Keratinocyte (primary cell): ENCODE measurements at places on chromosomes 13 and 19. TPM values are rescaled to one million over a fixed set of nuclear protein-coding genes. Genes with fewer than 3 reads are reported as not detected.
A peak's percentile ranks its signal among the peaks of the same experiment; 100 is the strongest.

GRCh38 chr19:49971991-49972411 lies 11.0 kb upstream of the SIGLEC11 start:
- no peak for DNase-seq

- DNase-seq: no peak
Measured at GRCh38 chr19:32165750-32166149, 179.7 kb upstream of the ZNF507 start.

- DNase-seq: no peak
Measured at GRCh38 chr19:34787059-34787824, 14.2 kb upstream of the ZNF599 start.

DNA sequence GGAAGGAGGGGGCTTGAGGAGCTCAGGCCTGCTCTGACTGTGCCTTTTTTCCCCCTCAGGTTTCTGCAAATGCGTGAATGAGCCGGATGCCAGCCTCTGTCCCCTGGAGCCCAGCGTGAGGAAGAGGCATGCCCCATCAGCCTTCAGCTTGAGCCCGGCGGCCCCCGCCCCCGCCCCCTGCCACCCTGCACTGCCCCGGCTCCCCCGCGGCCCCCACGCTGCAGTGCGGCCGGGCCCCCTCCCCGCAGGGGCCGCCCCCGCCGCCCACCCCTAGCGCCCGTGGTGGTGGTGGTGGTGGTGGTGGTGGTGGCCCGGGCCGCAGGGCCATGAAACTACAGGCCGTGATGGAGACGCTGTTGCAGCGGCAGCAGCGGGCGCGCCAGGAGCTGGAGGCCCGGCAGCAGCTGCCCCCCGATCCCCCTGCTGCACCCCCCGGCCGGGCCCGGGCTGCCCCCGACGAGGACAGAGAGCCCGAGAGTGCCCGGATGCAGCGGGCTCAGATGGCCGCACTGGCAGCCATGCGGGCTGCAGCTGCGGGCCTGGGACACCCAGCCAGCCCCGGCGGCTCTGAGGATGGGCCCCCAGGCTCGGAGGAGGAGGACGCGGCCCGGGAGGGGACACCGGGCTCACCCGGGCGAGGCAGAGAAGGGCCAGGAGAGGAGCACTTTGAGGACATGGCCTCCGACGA lies 3.5 kb downstream of the ARID3A start:
- DNase-seq: no peak

GRCh38 chr13:102580552-102581169 lies 16.1 kb upstream of the TPP2 start:
- DNase-seq: no peak

DNA sequence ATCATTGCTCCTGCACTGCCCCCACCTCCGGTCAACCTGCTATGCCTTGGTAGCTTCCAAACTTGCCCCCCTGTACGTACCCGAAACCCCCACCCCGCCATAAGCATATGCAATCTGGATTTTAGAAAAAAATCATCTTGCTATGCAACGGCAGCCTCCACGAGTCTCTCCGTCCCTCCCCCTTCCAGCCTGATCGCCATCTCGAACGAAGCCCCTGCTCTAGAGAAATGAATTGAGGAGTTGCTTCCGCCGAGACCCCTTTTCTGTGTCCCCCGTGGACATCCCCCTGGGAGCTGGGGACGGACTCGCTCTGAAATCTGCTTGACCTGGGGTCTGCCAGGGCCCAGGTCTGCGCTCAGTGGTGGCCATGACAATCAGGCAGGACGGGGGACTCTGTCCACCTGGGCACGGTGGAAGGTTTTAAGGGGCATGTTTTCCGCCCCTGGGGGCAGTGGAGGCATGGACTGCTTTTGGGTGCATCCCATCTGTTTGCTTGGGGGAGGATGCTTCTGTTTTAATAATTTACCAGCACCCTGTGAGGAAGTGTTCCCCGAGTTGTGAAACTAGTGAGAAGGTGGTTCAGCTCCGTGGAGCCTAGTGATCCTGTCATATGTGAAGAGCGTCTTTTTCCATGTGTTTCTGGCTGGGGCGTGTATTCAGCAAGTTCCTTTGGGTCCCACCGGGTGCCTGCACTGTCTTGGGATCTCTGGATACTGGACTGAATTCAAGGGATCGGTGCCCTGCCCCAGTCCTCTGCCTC lies 1.0 kb downstream of the KDM4B start:
- DNase-seq: no peak

DNA sequence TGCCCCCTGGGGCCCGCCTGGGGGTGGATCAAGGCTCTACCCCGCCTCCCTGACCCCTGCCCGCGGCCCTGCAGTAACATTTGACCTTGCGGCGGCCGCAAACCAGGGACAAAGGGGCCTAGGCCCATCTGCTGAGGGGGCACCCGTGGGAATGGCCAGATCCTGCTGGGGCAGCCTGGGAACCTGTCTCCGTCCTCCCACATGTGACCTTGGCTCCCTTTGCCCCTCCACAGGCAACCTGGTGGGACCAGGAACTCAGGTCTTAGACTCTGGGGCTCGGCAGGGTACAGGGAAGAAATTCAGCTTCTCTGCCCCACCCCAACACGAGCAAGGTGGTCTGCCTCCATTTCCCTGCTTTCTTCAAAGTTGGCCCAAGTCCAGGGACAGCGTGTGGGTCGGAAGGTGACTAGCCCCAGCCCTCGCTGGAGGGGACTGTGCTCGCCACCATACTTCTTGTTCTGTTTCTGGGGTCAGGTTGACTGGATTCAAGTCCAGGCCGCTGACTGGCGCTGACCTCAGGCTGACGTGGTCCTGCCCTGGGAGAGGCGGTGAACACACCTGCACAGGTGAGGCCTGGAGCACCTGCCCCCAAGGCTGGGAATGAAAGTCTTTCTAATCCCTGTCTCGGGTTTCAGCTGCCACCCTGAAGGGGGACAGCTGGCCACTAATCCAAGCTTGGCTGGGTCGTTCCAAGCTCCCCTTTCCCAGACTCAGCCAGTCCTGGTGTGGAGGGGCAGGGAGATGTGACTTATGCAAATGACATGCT lies 2.5 kb upstream of the NR2F6 start:
- peak; percentile 54 for DNase-seq

GRCh38 chr13:104295537-104295936 lies 1229.3 kb upstream of the SLC10A2 start:
- DNase-seq: no peak

- no peak for DNase-seq
Measured at GRCh38 chr19:35437406-35437951, 10.6 kb upstream of the FFAR2 start.

GRCh38 chr13:90362707-90363106 lies 984.8 kb upstream of the MIR17HG start:
- DNase-seq: no peak

DNA sequence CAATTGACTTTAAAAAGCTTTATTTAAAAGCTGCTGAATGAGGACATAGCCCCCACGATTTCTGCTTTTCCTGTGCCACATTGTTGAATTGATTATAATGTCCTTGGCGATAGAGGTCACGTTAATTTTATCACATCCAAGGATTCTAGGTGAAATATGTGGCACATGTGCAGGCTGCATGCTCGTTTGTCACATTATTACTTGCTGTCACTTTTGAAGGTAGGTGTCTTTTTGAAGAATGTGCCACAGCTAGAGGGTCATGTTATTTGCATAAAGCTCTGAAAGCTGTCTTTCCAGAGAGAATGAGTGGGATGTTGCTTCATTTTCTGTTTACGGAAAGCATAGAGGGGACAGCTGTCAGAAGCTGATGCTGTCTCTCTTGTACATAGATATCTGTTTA lies 927.6 kb upstream of the ATXN8OS start:
- no peak for DNase-seq

GRCh38 chr19:9070066-9070465 lies 16.8 kb upstream of the OR1M1 start:
- DNase-seq: no peak

DNA sequence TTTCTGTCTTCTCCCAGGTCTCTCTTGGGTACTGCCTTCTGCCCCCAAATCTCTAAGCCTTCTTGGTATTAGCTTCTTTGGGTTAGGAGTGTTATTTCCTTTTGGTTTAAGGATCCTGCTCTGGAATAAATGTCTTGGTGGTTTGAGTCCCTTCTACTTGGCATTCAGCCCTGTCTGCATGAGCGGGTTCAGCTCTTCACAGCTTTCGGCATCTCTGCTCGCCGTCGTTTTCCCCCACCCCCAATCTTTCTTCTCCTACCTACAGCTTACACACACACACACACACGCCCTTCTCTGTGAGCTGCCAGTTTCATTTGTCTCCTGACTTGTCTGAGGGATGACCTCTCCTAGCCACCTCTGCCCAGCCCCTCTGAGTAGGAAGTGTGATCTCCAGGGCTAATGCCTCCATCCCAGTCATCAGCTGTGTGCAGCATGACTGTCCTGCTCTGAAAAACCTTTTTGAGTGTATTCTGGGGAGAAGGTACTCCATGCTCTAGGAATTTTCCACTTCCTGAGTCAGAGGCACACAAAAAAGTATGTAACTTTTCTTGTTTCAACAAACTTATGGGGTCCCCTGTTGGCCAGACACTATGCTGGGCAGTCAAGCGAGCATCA lies 4.7 kb downstream of the CNOT3 start:
- DNase-seq: no peak

DNA sequence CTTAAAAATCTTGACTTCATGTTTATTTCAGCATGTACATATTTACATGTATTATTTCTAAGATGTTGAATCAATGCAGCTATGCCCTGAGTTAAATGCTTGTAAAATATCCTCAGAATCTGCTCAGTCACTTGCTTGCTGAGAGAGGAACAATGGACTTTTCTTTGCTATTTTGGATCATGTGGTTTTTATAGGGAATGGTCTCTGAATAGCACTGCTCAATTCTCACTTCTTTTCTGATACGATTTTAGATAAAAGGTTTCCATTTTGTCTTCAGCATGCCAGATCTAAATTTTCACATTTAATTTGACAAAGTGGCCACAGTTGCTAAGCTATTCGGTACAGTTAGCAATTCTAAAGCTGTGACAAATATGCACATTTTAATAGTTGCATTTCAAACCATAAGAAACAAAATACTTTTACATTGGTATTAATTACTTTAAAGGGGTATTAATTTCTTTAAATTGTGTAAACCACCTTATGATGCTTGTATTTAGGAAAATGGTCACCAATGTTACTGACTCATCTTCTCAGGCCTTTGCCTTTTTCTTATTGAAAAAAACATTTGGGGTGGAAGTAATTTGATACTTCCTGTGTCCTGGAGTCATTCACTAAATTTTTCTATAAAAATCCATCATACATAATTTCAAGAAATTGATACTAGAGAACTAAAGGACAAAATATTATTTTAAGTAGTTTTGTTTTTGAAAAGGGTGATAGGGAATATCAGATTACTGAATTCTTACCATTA lies 113.5 kb downstream of the MYO16 start:
- DNase-seq: no peak

DNA sequence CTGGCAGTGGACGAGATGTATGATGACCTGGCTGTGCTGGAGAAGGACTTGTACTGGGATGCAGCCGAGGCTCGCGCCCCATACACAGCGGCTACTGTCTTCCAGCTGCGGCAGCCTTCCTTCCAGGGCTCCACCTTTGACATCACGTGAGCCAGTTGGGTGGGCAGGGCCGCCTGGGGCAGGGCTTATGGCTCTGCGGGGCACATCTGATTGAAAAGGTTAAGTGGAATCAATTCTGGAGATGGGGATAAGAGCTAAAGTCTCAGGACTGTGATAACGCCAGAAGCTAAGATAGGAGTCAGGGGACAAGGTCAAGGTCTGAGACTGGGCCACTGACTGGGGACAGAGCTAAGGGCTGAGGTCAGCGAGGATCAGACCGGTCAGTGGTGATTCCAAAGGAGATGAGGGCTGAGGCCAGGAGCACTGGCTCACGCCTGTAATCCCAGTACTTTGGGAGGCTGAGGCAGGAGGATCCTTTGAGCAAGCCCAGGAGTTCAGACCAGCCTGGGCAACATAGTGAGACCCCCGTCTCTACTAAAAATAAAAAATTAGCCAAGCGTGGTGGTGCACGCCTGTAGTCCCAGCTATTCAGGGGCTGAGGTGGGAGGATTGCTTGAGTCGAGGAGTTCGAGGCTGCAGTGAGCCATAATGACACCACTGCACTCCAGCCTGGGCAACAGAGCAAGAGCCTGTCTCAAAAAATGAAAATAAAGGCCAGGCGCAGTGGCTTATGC lies 4.7 kb downstream of the BEST2 start:
- DNase-seq: no peak

DNA sequence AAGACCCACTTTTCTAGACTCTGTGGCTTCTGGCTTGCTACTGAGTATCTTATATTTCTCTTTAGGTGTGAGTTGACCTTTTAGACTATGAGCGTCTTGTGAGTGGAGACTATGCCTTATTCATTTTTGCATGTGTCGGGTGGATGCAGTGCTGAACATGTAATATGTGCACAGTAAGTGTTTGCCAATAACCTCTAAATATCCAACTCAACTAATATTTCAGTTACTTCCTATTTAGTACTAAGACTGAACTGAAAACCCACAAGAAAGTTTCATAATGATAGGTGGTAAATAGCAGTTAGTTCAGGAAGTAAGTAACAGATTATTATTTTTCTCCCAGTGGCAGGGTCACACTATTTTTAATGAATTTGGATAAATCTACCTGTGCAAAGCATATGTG lies 269.3 kb downstream of the KCNRG start:
- no peak for DNase-seq

GRCh38 chr19:51786646-51787494 lies 8.1 kb upstream of the FPR3 start:
- no peak for DNase-seq

DNA sequence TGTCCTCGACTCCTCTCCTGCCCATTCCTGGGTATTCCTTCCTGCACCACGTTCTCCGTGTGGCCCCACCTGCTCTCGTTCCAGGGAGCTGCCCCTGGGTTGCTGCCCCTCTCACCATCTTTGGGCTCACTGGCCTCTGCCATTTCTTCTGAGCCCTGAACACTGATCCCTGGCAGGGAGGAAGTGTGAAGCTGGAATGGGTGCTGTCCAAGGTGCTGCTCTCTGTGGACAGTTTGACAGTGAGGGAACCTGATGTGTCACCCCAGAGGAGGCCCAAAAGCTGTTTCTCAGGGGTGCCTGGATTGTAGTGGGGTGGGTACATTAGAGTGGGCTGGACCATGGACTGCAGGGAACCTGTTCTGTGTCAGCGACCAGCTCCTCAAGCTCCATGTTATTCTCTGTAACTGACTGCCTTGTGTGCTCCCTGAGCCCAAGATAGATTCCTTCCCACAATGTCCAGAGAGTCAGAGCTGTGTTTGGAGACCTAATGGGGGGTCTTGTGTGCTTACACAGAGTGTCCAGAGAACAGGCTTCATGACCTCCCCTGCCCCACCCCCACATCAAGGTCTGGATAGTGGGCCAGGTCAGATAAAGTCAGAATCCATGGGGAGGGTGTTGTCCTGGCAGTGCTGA lies 7.2 kb upstream of the CEACAM8 start:
- no peak for DNase-seq

DNA sequence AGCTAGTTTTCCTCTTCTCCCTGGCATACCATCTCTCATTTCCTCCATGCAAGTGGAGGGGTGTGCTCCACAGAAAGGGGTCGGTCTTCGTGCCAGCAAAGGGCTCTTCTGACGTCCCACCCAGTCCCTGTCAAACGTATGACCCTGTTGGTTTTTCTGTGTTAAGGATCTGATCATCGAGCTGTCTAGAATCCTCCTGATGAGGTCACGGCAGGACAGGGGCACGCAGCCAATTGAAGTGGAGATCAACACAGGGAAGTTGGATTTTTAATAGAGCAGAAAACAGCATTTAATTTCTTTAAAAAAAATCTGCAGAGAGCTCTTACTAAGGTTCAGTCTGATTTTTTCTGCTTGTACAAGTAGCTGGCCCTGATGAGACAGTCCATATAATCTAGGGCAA lies 339.4 kb downstream of the TEX29 start:
- DNase-seq: no peak

SBK2 gene
- not detected in 3 replicates for polyA plus RNA-seq

FKBP8 gene
- polyA plus RNA-seq: 115 to 222 TPM (median 150 TPM) in 3 replicates

LILRB4 gene
- not detected in 3 replicates for polyA plus RNA-seq

INSR gene
- polyA plus RNA-seq: 0.98 to 1.9 TPM (median 1.2 TPM) in 3 replicates

APLP1 gene
- 0.50 to 0.95 TPM (median 0.66 TPM) in 3 replicates for polyA plus RNA-seq

UBE2L5 gene
- 0.26 to 0.38 TPM in 2 of 3 replicates, not detected in the other for polyA plus RNA-seq

COL4A2 gene
- polyA plus RNA-seq: 30.7 to 64.2 TPM (median 31.1 TPM) in 3 replicates

KLK13 gene
- polyA plus RNA-seq: 2.0 to 4.4 TPM (median 2.8 TPM) in 3 replicates
